ENCODE measurements at places on chromosomes 6 and 20.

- no peak for DNase-seq
These were observed 80.1 kb downstream of the CD164 start for GRCh38 chr6:109302176-109302575.

GRCh38 chr6:52139985-52140680 lies 46.0 kb upstream of the IL17A start:
- DNase-seq: no peak

GRCh38 chr6:161496941-161497340 lies 223.1 kb upstream of the AGPAT4 start:
- no peak for DNase-seq

DNA sequence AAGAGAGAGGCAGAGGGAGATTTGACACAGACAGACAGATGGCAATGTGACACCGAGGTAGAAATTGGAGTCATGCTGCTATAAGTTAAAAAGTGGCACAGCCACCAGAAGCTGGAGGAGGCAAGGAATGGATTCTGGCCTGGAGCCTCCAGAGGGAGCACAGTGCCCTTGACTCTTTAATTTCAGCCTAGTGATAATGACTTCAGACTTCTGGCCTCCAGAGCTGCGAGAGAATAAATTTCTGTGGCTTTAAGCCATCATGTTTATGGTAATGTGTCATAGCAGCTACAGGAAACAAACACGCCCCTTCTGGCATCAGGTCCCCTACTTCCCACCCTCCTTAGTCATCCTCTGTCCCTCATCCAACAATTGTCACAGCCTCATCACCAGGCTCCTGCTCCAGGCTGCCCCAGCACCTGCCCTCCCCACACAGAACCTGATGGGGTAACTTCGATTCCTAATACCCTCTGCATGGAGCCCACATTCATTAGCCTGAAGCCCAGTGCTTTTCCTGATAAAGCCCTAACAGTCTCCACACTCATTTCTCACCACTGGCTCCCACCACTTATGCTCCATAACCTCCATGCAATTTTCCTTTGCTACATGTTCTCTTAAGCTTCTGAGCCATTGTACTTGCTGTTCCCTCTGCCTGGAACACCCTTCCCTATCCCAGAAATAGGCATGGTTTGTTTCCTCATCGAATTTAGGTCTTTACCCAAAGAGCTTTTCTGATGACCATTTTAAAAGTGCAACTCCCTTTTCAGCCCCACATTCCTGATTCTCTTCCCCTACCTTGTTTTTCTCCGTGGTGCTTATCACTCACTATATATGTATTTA lies 69.7 kb upstream of the TOX2 start:
- no peak for DNase-seq

Data from activated gamma-delta T cell (primary cell).